ENCODE measurements at places on chromosomes 13 and 19. TPM values are rescaled to one million over a fixed set of nuclear protein-coding genes. Genes with fewer than 3 reads are reported as not detected.

DNA sequence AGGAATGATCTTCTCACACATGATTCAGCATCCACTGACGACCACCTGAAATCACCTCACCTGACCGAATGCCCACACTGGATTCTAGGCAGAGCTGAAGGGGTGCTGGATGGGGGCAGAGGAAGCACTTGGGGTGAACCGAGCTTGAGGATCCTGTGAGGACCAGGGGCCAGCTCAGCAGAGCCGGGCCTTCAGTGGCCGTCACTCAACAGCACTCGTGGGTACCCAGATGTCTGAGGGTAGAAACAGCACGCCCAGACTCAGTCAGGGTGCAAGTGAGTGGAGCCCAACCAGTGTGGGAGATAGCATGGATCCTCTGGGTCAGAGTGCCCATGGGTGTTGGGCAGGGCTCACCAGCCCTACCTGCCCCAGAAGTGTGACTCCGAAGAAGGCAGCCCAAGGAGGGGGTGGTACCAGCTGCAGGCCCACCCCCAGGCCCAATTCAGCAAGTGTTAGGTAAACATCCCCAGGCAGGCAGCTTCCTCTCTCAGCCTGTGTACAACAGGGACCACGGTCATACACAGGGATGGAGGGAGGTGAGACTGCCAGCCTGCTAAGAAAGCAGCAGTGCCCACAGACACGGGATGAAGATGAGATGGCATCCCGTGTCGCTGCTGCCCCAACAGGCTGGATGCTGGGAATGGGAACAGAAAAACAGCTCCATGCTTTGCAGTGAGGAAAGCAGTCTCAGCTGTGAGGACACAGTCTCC, 16.6 kb downstream of the GJA3 start:
- no peak overlapping the region for H3K4me3 ChIP-seq
- H3K27ac ChIP-seq = no peak overlapping the region
- H3K36me3 ChIP-seq = no peaks in the 10 kb centered on the region
- peaks cover 3% of the 10 kb centered on the region for H3K4me1 ChIP-seq
- H3K27me3 ChIP-seq = peaks cover 33% of the 10 kb centered on the region

GRCh38 chr19:10789866-10790265, 46.1 kb downstream of the TMED1 start:
- H3K36me3 ChIP-seq = peaks cover 27% of the 10 kb centered on the region
- no peak overlapping the region for H3K27ac ChIP-seq
- H3K27me3 ChIP-seq = no peaks in the 10 kb centered on the region
- H3K4me1 ChIP-seq = peaks cover 9% of the 10 kb centered on the region
- no peak overlapping the region for H3K4me3 ChIP-seq

The APOC4 gene
- total RNA-seq = not detected

- peaks cover 1% of the 10 kb centered on the region for H3K36me3 ChIP-seq
- DNase-seq = no peak
- H3K27ac ChIP-seq = no peak overlapping the region
- no peaks in the 10 kb centered on the region for H3K4me1 ChIP-seq
- H3K4me3 ChIP-seq = no peak overlapping the region
Observed at GRCh38 chr13:59834801-59835200, 328.9 kb downstream of the DIAPH3 start.

DNA sequence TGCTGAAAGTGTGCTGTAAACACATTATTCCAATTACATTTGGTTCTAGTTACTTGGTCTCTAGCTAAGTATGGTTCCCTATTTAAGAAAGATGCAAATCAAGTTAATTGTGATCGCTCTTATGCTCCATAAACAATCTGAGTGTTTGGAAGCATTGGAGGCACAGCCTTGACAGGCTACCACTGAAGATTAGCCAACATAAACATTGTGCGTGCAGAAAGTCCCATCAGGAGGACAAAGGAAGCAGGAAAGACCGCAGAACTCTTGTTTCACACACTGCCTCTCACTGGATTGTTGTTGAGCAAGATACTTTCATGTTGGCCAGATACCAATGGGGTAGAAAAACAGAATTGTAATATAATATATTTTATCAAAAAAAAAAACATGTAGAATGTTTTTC, 814.4 kb downstream of the EFNB2 start:
- no peak for DNase-seq
- H3K27ac ChIP-seq = no peak overlapping the region
- no peaks in the 10 kb centered on the region for H3K36me3 ChIP-seq

GRCh38 chr13:72973234-72973633, 85.6 kb upstream of the KLF5 start:
- DNase-seq = no peak
- H3K4me3 ChIP-seq = no peak overlapping the region
- H3K36me3 ChIP-seq = peaks cover 13% of the 10 kb centered on the region
- no peaks in the 10 kb centered on the region for H3K27me3 ChIP-seq
- H3K4me1 ChIP-seq = no peaks in the 10 kb centered on the region

DNA sequence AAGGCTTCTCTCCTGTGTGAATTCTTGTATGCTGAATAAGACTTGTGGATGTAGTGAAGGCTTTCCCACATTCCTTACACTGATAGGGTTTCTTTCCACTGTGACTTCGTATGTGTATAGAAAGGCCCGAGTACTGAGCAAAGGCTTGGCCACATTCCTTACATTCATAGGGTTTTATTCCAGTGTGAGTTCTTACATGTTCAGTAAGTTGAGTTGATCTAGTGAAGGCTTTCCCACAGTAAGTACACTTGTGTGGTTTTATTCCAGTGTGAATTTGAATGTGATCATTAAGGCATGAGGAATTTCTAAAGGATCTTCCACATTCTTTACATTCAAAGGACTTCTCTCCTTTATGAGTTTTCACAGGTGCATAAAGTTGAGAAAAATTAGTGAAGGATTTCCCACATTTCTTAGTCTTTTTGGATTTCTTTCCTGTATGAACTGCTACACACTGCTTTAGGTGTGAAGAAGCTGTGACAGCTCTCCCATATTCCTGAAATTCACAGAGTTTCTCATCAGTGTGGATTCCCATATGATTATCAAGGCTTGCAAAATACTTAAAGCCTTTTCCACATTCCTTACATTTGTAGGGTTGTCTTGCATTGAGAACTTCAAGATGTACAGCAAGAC, 10.4 kb downstream of the ZNF561 start:
- peaks cover 73% of the 10 kb centered on the region for H3K36me3 ChIP-seq
- H3K27ac ChIP-seq = no peak overlapping the region
- no peaks in the 10 kb centered on the region for H3K27me3 ChIP-seq
- H3K4me3 ChIP-seq = no peak overlapping the region
- DNase-seq = no peak

GRCh38 chr13:113945857-113946408, 27.9 kb downstream of the C13orf46 start:
- DNase-seq = no peak
- no peaks in the 10 kb centered on the region for H3K36me3 ChIP-seq
- H3K27ac ChIP-seq = no peak overlapping the region
- no peaks in the 10 kb centered on the region for H3K4me1 ChIP-seq
- H3K4me3 ChIP-seq = no peak overlapping the region

The NLRP4 gene
- total RNA-seq = not detected

DNA sequence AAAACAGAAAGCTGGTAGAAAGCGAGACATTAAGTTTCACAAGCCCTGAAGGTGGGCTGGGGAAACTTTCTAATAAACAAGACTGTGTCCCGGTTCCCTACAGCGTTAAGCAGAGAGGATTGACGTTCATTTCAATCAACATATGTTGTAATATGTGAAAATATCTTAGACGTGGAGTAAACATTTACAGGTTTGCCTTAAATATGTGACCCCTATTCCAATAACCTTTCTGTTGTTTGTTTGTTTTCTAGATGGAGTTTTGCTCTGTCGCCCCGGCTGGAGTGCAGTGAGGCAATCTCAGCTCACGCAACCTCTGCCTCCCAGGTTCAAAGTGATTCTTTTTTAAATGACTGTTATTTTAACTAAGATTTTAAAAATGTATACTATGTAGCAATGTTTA, 526.2 kb downstream of the SUCLA2 start:
- no peaks in the 10 kb centered on the region for H3K4me1 ChIP-seq
- H3K27ac ChIP-seq = no peak overlapping the region
- no peak for DNase-seq

The ELSPBP1 gene
- total RNA-seq = not detected

- DNase-seq = no peak
- no peak overlapping the region for H3K27ac ChIP-seq
- H3K4me1 ChIP-seq = no peaks in the 10 kb centered on the region
- no peak overlapping the region for H3K4me3 ChIP-seq
- H3K36me3 ChIP-seq = peaks cover 18% of the 10 kb centered on the region
Observed at GRCh38 chr13:72886272-72887067, 104.5 kb downstream of the PIBF1 start.

DNA sequence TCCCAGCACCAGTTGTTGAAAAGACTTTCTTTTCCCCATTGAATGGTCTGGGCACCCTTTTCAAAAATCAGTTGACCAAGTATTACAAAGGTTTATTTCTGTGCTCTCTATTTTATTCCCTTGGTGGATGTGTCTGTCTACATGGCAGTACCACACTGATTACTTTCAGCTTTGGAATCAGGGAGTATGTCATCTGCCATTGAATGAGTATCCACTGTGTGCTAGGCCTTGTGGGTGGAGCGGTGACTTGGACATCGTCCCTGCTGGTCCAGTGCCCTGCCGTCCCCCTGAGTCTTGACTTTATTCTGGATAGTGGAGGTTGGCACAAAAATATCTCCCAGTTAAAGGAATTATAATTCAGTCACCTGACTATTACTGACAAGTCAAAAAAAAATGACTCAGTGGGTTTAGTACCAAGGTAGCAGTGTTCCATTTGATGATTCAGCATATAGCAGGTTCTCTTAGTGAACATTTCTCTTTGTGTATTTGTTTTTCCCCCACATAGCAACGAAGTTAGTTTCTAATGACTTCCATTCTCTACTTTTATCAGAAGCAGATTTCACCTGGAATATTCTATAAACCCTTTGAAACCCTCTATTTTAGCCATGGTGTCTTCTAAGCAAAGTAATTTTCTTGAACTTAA, 3.9 kb downstream of the UPF3A start:
- no peak overlapping the region for H3K4me3 ChIP-seq
- peaks cover 23% of the 10 kb centered on the region for H3K4me1 ChIP-seq
- no peak for DNase-seq
- H3K27ac ChIP-seq = no peak overlapping the region
- no peaks in the 10 kb centered on the region for H3K27me3 ChIP-seq
- peaks cover 41% of the 10 kb centered on the region for H3K36me3 ChIP-seq

GRCh38 chr19:33471111-33471996, 50.2 kb downstream of the PEPD start:
- DNase-seq = no peak
- peaks cover 3% of the 10 kb centered on the region for H3K4me1 ChIP-seq
- H3K36me3 ChIP-seq = no peaks in the 10 kb centered on the region

DNA sequence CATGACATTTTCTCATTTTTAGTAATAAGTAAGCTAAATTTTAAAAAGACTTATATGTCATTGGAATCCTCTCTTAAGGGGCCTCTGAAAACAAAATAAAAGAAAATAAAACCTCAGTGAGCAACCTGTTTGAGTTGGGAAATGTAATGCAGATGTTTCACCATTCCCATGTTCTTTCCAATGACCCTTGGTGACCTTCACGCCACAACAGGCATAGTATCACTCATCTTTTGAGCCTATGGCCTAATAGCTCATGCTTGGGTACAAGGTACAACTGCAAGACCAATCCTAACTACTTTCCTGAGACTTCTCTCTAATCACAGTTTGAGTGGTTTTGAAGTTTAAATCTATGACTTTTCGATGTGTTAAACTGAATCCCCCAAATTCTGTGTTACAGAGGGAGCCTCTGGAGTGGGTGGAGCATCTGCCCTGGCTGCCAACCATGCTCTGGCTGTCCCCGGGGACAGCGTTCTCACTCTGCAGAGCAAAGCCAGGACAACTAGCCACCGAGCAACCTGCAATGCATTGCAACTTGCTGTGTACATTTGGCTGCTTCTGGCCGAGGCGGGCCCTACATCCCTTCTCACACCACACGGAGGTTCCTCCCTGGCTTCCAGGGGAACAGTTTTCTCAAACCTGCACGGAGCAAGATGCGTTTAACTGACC, 307.9 kb upstream of the MAB21L1 start:
- DNase-seq = no peak
- no peaks in the 10 kb centered on the region for H3K4me1 ChIP-seq
- no peak overlapping the region for H3K27ac ChIP-seq
- peaks cover 9% of the 10 kb centered on the region for H3K27me3 ChIP-seq
- no peak overlapping the region for H3K4me3 ChIP-seq
- H3K36me3 ChIP-seq = no peaks in the 10 kb centered on the region

GRCh38 chr13:41107584-41108014, 25.0 kb downstream of the KBTBD6 start:
- H3K4me3 ChIP-seq = no peak overlapping the region
- no peak overlapping the region for H3K27ac ChIP-seq
- H3K4me1 ChIP-seq = no peaks in the 10 kb centered on the region
- no peaks in the 10 kb centered on the region for H3K27me3 ChIP-seq
- no peaks in the 10 kb centered on the region for H3K36me3 ChIP-seq

DNA sequence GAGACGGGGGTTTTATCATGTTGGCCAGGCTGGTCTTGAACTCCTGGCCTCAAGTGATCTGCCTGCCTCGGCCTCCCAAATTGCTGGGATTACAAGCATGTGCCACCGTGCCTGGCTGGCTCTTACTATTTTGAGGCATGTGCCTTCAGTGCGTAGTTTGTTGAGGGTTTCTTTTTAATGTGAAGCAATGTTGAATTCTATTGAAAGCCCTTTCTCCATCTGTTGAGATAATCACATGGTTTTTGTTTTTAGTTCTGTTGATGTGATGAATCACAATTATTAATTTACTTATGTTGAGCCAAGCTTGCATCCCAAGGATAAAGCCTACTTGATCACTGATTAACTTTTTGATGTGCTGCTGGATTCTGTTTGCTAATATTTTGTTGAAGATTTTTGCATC, 290.9 kb downstream of the KCNRG start:
- H3K36me3 ChIP-seq = peaks cover 7% of the 10 kb centered on the region
- peaks cover 7% of the 10 kb centered on the region for H3K4me1 ChIP-seq
- no peak for DNase-seq
- no peak overlapping the region for H3K27ac ChIP-seq
- H3K4me3 ChIP-seq = no peak overlapping the region

GRCh38 chr19:46761418-46761831, 15.2 kb upstream of the STRN4 start:
- H3K36me3 ChIP-seq = peaks cover 2% of the 10 kb centered on the region
- no peak overlapping the region for H3K27ac ChIP-seq
- no peaks in the 10 kb centered on the region for H3K27me3 ChIP-seq
- no peak for DNase-seq
- peaks cover 6% of the 10 kb centered on the region for H3K4me1 ChIP-seq

The ZNF793 gene
- total RNA-seq = 10.6 TPM

The GPR18 gene
- total RNA-seq = 25.5 TPM

- H3K36me3 ChIP-seq = no peaks in the 10 kb centered on the region
- DNase-seq = no peak
- H3K27me3 ChIP-seq = no peaks in the 10 kb centered on the region
Observed at GRCh38 chr13:106143392-106143791, 392.1 kb downstream of the EFNB2 start.

The IZUMO2 gene
- not detected for total RNA-seq

The KLK3 gene
- total RNA-seq = not detected

The PRR19 gene
- 0.57 TPM for total RNA-seq

The ZC3H4 gene
- 86.0 TPM for total RNA-seq

DNA sequence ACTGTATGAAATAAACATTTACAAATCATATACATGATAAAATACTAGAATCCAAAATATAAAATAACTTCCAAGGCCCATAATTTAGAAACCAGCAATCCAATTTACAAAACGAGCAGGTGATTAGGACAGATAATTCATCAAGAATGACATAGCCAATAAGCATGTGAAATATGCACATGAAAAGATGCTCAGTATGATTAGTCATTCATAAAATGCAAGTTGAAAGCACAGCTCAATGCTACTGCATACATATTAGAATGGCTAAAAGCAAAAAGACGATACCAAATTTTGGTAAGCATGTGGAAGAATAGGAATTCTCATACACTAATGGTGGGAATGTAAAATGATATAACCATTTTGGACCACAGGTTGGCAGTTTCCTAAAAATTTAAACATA, 837.2 kb upstream of the MIR17HG start:
- no peaks in the 10 kb centered on the region for H3K27me3 ChIP-seq
- no peak for DNase-seq
- H3K4me1 ChIP-seq = no peaks in the 10 kb centered on the region
- no peak overlapping the region for H3K27ac ChIP-seq

All from activated naive CD8-positive, alpha-beta T cell treated with anti-CD3 and anti-CD28 coated beads, Interleukin-2, amount 10 ng/mL, durations not matched to agents 7 days and 5 days (primary cell).